Retina (tissue), 1 donor: ENCODE measurements at places on chromosomes 2 and 18.

- DNase-seq, result no peak
These were observed 52.4 kb upstream of the STAT1 start for GRCh38 chr2:191066197-191066918.

DNA sequence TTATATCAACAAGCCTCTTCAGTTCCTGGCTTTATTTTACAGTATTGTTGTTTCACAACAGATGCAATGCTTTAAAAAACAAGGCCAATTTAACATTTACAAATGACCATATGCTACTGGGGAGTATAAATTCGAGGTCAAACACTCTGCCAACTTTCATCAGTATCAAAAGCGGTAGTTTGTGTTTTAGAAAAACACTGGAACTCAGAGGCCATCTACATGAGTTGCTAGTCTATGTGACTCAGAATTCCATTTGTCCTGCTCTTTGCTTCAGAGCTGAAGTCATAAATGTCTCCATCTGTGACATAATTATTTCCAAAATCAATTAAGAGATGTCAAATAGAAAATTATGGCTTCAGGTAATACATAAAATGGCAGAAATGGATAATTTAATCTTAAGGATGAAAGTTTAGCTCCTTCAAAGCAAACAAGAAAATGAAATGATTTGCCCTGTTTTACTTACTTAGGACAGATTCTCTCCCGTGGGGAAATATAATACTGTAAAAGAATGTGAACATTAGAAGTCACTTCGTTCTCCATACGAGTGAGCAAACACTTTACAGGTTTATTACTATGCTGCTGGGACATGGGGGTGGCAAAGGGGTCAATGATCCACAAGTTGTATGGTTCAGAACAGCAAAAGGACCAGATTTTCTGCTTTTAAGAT is 3.7 kb downstream of the MEX3C start:
- DNase-seq, result peak; percentile 17

DNA sequence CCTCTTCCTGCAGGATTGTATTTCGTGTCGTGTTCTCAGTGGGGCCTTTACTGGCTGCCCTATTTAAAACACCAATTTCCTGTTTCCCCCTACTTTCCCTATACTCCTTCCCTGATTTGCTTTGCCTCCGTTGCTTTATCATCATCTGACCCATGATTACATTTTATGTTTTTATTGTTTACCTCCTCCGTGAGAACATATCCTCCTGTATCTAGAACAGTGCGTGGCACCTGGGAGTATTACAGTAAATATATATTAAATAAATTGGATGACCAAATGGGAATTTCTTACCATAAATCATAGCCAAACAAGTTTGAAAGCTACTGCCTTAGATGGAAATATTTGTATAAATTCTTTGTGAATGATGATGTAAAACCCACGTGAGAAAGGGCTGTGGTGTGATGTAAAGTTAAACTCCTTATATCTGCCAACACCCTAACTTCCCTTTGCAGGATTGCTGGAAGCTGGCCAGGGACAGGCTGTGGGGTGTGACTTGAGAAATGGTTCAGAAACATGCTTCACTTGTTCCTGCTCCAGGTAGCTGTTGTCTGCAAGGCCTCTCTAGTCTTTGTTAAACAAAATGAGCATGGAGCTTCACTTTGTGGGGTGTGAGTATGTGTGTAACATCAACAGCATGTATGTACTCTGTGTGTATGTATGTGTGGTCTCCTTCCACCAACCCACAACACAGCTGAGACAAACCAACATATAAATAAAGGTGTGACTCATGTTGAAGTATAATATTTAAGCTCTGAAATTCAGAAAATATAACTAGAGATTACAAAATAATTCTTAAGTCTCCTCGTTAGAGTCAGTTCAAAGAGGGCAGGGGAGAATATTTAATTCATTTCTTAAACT is 40.3 kb downstream of the LHCGR start:
- DNase-seq, result no peak

DNA sequence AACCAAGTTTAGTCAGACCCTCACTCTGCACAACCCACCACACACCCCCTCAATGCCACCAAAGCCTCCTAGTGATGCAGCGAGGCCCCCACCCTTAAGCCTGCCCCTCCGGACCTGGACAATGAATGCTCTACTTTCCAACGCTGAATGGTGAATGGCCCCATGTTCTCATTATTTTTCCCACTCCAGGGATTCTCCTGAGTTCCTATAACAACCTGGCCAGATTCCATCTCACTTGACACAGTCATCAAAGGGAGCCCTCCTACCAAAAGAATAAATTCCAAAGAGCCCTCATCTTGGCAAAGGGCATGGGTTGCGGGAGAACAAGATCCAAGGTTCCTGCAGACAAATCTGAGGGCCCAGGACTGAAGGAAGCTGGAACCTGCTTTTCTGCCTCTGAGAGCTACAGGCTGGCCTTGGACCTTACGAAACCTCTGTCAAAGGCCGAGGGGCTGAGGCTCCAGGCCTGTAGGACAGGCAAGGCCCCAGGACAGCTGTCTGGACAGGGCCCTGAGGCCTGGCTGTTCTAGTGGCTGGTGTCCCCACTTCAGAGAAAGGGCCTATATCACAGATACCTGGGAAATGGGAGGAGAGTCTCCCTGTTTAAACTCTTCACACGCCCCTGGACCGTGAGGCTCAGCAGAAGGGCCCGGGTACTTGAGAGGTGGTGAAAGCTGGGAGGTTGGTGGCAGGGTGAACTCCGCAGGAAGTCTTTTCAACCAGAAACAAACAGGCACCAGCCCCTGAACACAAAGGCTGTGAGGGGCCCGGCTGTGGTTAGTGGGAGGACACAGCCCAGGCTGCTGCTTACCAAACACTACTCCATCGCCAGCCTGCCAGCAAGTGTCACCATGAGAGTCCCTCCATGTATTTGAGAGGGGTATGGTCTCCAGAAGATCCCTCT is 27.3 kb downstream of the SFXN5 start:
- DNase-seq, result no peak

DNA sequence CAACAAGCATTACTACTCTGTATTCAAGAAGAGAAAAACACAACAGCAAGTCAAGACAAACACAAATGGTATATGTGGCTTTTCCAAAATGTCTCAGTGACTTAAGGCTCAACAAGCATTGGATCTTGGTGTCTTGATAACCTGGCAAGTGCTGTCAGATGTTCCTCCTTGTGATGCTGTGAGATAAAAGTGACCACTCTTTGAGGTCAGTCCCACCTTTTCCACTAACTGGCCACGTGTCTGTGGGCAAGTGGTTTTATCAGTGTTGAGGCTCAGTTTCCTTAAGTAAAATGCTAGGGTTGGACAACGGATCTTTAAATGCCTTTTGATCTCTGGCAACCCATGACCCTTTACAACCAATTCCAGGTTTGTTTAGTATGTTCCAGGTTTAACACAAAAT is 98.7 kb downstream of the BCL2 start:
- DNase-seq, result no peak

- peak; percentile 34 for DNase-seq
These were observed 111.8 kb downstream of the STPG4 start for GRCh38 chr2:47043142-47043890.

DNA sequence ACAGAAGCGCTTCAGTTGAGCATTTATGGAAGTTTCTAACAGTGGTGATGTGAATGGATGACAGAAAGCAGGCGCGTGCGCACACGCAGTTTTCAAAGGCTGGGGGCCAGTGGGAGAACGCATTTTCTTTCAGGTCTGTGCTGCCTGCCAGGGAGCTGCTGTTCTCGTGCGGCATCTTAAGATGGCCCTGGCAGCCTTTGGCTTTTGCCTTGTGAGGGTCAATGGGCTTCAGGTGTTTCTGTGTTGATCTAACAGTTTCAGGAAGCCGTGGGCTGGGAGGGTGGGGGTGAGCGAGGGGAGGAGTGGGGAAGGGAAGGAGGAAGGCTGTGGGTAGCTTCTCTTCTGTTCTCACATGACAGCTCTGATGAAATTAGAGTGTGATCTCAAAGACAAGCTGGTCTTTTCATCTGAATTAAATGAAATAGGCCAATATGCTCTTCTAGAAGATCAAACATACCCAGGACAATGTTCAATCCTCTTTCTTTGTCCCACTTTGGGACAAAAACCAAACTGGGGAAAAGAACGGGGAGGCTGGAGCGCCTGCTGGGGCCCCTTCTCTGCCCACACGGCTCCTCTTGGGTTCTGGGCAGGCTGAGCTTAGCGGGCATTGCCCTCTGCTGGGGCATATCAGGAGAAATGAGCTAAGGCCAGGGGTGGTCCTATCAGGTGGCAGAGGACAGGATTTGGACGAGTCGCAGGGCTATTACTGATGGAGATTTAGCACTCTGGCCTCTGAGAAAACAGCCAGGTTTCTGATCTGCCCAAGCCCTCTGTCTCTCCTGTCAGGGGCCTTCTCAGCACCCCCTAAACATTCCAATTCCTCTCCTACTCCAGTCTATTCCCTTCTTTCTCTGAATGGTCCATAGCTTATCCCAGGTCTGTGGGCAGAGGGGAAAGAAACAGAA is 126.2 kb upstream of the LGALSL start:
- DNase-seq, result peak; percentile 62

- DNase-seq, result no peak
These were observed 451.4 kb downstream of the EIPR1 start for GRCh38 chr2:2926009-2926857.

- DNase-seq, result no peak
These were observed 11.7 kb downstream of the CDH7 start for GRCh38 chr18:65762556-65762955.

- DNase-seq, result no peak
These were observed 610.8 kb downstream of the EPHA4 start for GRCh38 chr2:220961143-220961860.

DNA sequence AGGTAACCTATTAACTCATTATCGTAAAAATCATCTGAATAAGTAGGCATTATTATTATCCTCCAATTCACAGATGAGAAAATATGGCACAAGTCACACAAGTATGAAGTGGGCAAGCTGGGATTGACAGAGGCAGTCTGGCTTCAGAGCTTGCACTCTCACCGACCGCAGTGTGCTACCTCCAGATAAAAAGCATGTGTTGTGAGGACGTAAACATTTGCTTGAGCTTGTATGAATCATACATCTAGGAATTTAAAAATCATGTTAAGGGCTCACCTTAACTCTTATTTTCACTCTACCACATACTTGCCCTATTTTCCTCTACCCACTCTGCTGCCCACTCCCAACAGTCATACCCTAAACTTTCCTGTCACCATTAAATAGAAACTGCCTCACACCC is 65.3 kb upstream of the AMMECR1L start:
- no peak for DNase-seq

DNA sequence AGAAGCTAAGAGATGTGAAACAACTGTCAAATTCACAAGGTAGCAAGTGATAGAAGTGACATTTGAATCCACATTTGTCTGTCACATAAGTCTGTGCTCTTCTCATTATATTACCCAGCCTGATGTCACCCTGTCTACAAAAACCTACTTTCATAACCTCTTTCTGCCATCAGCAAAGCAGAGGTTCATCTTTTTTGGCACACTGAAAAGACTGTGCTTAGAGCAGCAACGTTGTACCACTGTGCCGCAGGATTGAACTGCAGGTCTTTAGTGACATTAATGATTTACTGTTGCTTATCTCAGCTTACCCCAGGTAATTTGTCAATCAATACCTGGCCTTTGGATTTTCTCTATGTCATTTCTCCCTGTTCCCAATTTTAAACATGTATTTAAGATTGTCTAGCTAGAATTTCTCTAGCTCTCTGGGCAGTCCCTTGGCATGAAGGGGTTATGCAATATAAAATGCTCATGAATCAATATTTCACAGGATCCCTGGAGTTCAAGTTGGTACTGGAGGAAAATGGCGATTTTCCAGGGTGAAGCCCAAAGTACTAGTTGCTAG is 31.4 kb upstream of the TDRD15 start:
- no peak for DNase-seq

- DNase-seq, result peak; percentile 2
These were observed 138.4 kb upstream of the CCDC68 start for GRCh38 chr18:55097456-55098170.

- no peak for DNase-seq
These were observed 287.2 kb upstream of the GYPC start for GRCh38 chr2:126368758-126369157.

- no peak for DNase-seq
These were observed 65.1 kb downstream of the EDAR start for GRCh38 chr2:108923736-108924579.

GRCh38 chr2:220936641-220937197 is 635.4 kb downstream of the EPHA4 start:
- no peak for DNase-seq

DNA sequence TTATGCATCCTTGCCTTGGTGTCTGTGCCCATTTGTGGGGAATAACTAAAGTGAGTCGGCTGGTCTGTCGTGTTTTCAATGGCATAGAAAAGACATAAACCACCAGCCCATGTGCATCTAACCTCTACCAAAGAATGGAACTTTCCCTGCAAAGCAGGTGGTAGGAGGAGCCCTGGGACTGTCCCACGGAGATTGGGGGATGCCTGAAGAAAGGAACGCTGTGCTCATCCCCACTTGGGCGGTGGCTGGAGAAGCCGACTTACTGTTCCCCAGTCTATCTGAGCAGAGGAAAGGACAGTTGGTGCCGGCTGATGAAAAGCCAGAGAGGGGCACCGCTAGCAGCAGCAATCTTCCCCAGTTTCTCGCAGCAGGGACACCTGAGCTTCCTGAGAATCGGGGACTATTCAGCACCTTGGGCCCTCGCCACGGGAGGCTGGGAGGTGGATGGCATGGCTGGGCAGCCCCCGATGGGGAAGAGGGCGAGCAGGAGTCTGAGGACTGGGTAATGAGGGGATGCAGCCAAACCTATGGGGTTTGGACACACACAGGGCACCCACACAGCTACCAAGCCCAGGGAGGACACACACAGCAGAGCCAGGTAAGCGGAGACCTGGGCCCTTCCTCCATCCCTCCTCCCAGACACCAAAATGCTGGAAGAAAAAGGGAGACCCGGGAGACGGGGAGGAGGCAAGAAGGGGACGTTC is 53.7 kb upstream of the AGAP1 start:
- no peak for DNase-seq

DNA sequence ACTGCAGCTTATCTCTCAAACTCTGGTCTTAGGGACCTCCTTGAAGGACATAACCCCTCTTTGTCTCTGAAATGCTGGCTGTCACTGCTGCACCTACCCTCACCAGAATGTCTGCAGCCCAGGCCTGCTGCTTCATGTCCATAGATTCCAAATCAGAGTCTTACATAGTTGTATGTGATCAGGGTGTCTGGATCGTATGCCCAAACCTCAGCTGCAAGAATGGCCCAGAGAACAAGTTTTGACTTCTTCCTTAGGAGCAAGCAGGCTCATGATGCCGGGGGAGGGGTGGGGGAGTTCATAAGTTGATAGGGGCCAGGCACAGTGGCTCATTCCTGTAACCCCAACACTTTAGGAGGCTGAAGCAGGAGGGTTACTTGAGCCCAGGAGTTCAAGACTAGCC is 55.8 kb upstream of the RMDN2 start:
- DNase-seq, result no peak
